AG20443 (cell line): ENCODE measurements at places on chromosomes 12 and 14.

GRCh38 chr14:80549141-80549540 is 337.8 kb upstream of the DIO2 start:
- no peak for DNase-seq

DNA sequence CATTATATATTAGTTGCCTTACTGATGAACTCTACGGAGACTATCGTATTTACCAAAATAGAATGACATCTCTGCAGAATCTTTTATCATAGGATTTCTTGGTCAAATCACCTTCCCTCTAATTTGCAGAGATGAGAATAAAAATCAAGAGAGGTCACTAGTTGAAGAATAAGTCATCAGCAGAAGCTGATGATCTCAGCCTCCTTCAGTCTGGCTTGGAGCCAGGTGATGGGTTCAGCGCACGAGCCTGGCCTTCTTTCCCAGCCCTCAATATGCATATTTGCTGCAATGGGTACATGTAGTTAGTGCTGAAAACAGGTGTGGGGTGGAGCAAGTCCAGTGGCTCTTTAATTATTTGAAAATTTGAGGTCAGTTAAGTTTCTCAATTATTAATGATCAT is 19.2 kb upstream of the EMP1 start:
- DNase-seq: no peak

DNA sequence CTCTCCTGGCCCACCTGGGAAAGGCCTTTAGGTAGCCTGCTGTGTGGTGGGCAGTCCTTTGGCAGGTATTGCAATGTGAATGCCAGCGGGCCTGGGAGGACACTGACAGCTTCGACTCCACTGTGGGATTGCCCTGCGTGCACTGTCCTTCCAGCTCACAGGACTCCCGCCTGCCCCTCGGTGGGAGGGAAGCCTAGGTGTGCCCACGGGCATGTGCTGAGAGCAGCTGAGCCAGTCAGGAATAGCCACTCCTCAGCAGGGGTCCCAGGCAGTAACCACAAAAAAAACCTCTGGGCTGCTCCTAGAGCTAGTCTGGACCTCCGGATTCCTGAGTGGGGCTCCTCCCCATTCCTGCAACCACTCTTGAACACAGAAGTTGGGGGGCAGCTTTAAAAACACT is 278.2 kb downstream of the FOXN3 start:
- DNase-seq: no peak

DNA sequence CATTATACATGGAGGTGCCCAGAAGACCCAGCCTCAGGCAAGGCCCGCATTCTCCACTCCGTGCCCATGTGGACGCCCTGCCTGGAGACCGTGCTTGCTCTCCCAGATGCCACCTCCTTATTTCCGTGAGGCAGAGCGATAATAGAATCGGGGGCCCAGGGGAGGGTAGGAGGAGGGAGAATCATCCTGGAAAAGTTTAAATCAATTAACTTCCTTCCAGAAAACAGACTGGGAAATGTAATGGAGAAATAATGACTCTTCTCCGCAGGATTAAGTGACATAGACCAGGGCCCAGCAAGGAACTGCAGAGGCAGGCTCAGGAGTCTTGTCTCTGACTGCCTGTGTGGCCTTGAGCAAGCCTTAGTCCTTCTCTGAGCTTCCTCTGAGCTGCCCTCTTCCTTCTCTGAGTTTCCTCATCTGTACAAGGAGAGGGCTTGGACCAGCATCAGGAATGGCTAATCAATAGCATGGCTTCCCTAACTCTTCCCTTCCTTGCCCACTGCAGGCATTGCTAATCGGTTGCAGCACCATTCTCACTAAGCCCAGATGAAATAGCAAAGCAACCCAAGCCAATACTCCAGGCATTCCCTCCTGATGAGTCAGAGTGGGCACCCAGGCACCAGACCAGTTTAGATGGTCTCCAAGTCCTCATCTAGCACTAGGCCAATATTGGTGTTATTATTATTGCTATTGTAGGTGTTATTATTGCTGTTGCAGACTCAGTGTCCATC is 11.3 kb upstream of the FAM222A start:
- DNase-seq: no peak

GRCh38 chr14:23432102-23432925 is 3.1 kb downstream of the MYH7 start:
- DNase-seq: no peak

DNA sequence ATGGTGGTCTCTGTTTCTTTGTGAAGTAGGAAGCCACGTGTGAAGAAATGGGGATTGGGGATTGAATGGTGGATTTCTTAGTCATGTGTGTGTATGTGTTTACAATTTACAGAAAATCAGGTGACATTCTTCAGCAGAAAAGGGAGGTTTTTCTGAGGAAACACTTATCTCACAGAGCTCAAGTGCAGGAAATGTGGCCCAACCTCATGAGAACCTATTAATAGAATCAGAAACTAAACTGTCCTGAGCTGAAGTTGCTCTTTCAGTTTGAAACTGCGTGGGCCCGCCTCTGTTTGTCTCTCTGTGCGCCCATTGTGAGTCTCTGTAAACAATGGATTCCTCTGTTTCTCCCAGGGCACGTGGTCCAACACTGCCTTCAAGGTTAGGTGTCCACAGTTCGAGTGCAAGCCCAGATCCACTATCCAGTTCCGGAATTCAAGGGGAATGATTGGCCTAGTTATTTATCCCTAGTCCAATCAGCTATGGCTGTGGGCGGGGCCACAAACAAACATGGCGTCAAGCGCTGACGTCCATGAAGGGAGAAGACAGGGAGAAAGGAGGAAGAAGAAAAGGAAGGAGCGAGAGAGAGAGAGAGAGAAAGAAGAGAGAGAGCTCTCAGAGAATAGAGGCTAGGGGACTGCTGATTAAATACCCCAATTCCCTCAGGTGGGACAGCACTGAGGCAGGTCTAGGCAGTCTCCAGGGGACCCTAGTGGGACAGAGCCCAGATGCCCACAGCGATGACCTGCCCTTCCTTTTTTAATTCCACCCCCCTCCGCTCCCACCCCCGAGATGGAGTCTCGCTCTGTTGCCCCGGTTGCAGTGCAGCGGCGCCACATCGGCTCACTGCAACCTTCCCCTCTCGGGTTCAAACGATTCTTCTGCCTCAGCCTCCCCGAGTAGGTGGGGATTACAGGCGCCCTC is 31.4 kb upstream of the C12orf76 start:
- no peak for DNase-seq

GRCh38 chr12:32545413-32545980 is 133.6 kb upstream of the DNM1L start:
- DNase-seq: no peak

DNA sequence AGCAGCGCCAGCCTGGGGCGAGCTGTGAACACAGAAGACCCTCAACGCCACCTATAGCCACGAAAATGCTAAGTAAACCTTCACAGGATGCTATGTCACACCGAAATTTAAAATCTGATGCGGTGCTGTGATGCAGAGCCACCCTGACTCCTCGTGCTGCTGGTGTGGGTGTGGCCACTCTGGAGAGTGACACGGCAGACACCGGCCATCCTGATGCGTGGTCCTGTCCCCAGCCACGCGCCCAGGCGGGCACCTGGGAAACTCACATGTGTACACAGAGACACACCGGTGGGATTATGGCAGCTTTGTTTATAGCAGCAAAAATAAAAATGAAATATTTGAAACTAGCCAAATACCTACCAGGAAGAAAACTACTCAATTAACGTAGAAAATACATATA is 138.3 kb upstream of the SFSWAP start:
- no peak for DNase-seq

GRCh38 chr12:119415714-119416113 is 81.2 kb downstream of the CCDC60 start:
- DNase-seq: no peak

- DNase-seq: no peak
These were observed 100.7 kb downstream of the CNTN1 start for GRCh38 chr12:40792792-40793386.

DNA sequence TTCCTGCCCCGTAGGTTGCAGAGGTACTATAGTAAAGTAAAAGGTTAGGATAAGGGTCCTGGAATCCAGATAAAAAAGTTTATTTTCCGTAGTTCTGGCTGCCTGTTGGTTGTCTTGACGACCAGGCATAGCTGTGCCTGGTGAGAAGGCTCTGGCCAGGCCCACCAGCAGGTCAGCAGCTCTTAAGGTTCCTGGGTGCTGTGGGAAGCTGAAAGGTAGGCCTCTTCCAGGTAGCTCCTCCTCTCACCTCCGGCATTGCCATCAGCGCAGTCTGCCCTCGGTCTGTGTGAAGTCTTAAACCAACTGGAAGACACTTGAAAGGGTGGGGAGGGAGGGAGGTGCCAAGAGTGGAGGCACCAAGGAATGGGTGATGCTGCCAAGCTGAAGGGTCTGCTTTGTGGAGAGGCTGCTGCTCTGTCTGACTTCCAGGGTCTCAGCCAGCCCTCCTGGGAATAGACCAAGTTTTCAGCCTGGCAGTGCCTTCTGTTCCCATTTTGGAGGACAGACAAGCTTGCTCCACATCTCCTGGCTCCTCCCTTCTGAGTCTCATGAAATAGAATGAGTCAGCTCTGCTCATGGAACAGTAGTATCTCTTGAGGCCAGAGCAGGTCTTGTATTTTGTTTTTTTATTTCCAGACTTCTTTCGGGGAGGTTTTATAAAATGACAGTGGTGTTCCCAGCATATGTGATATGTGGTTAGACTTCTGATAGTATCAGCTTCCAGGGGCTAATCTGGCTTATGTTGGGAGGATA is 5.2 kb upstream of the ACADS start:
- DNase-seq: peak; percentile 80

DNA sequence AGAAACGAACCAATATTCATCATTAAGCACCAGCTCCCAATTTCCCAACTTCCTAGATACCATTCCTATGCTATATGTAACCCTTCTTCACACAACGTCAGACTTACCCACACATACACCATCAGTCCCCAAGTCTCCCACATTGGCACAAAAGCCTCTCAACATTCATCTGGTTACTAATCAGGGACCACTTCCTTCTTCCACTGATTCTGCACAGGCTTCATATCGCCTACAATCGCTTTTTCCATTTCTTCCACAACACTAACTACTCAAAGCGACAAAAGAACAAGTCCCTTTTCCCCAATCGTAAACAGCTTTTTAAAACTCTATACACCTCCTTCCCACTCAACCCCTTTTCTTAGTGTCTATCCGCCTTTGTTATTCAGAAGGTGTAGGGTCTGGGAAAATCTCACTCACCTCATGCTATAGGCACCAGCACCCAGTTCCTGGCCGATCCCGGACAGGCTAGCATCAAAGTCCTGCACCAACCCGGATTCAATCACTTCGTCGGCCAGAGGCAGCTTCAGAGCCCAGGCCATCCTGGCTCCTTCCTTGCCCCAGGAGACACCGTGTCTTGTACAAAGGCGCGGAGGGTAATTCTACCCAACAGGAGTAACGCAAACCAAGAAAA is 936 bp downstream of the TFCP2 start:
- peak; percentile 24 for DNase-seq

GRCh38 chr12:98123021-98123461 is 392.3 kb upstream of the TMPO start:
- no peak for DNase-seq

GRCh38 chr12:116376354-116377193 is 99.1 kb upstream of the MED13L start:
- peak; percentile 72 for DNase-seq

DNA sequence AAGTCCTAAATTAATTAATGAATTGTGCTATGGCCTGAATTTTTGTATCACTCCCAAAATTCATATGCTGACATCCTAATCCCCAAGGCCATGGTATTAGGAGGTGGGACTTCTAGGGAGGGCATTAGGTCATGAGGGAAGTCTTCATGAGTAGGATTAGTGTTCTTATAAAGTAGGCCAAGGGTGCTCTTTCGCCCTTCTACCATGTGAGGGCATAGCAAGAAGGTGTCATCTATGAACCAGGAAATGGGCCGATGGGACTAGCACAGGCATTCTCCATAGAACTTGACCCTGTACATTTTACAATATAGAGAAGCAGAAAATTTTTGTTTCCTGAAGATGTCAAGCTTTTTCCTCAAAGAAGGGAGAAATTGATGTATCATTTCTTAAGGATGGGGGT is 12.5 kb downstream of the SYT10 start:
- DNase-seq: no peak

DNA sequence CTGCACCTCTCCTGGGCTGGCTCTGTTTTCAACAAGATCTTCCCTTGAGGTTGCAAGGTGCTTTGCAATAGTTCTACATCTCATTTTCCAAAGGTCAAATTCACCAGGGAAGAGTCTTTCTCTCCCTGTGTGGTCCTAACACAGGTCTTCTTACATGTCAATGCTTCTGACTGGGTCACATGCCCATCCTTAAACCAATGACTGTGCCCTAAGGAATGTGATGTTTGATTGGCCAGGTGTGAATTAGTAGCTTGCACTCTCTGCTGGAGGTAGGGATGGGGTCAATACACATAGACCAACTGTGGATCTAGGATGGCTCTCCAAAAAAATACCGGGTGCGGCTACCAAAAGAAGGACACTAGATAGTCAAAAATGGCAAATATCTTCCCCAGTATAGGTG is 19.9 kb upstream of the KCNK10 start:
- DNase-seq: no peak

DNA sequence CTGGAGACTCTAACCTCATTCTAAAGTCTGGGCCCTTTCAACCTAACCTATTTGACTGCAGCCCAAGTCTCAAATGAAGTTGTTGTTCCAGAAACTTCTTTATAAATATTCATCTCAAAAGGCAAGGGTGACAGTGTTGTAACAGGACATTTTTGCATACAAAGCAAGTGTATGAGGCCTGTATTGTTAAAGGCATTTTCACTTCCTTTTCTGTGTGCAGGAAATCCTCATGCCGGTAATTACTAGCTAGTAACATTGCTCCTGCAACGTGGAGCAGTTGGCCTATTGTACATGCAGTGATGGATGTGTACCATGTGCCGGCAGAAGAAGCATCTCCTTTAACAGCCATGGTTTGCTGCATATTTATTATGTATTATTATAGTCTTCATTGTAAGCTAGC is 156.5 kb upstream of the RMST start:
- no peak for DNase-seq

- DNase-seq: no peak
These were observed 31.4 kb upstream of the AMN start for GRCh38 chr14:102891111-102891510.

- no peak for DNase-seq
These were observed 15.4 kb downstream of the CAND1 start for GRCh38 chr12:67284561-67284960.

- no peak for DNase-seq
These were observed 29.3 kb downstream of the STX2 start for GRCh38 chr12:130809791-130810190.

- DNase-seq: peak; percentile 44
These were observed 4.5 kb upstream of the MIA2 start for GRCh38 chr14:39229222-39229543.

DNA sequence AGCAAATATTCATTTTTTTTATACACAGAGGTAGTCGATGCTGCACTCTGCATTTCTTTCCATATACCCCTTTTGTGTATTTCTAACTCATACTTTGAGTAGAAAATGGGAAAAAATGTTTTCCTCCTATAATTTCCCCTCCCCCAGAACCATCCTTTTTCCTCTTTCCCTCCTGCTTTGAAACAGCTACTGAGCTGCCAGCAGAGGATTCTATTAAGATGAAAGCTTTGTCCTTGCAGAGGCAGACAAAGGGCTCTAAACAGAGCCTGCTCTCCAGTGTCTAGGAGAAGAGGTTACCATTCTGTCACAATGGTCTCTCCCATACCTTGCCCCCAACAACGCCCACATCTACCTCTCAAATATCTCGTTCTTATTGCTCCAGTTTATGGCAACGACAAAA is 74.6 kb upstream of the OSBPL8 start:
- DNase-seq: no peak
